Osteocyte (in vitro differentiated cells): ENCODE measurements at places on chromosomes 7 and 10. TPM values are rescaled to one million over a fixed set of nuclear protein-coding genes. Genes with fewer than 3 reads are reported as not detected.

DNA sequence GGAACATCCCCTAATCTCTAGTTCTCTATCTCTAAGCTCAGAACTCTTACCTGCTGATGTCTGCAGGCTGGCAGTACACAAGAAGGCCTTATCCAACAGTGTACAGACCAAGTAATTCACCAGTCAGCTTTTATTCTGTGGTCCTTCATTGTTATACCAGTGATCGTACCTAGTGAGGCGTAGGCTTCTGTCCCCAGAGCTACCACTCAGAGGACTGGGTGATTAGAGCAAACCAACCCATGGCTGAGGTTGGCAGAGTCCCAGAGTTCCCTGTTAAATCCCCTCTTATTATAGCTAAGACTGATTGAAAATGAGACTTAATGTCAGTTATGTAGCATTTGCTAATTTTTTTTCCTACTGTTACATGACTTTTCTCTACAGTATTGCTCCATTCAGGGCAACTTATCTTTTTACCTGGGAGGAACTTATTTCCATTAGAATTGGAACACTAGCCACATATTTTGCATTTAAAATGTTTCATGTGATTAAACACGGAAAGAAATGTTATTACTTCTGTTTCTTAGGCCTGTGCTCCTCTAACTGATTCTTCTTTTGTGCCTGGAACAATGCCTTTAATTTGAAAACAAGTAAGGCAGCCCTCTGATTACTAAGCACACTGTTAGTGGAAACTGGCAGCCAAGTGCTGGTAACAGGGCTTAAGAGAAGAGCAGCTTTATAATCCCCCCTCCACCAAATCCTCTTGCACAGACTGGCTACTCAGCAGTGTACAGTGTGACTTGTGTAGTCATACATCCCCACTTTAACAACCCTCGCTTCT is 127.2 kb downstream of the LRRC4 start:
- H3K36me3 ChIP-seq: no peaks in the 10 kb centered on the region
- peak overlapping the region; percentile 9 for H3K27ac ChIP-seq
- no peak for DNase-seq
- H3K27me3 ChIP-seq: no peaks in the 10 kb centered on the region

DNA sequence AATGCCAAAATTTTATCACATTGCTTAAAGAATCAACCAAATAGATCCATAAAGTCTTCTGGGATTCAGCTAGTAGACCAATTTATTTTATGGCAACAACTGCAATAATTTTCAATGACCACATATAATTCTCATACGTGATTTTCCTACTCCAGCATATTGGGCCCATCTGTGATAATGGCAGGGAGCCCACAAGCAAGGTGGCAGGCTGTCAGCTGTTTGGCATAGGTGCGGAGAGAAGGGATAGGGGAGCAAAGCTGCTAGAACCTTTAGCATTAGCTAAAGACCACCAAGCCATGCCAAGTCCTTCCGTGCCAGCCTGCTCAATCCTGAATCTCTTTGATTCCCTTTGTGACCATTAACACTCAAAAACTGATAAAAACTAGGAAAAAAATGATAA is 721.2 kb downstream of the XPNPEP1 start:
- H3K27ac ChIP-seq: no peak overlapping the region
- no peak for DNase-seq
- no peaks in the 10 kb centered on the region for H3K27me3 ChIP-seq

GRCh38 chr10:131433568-131433967 is 122.0 kb upstream of the TCERG1L start:
- no peaks in the 10 kb centered on the region for H3K36me3 ChIP-seq
- no peaks in the 10 kb centered on the region for H3K4me1 ChIP-seq
- no peaks in the 10 kb centered on the region for H3K27me3 ChIP-seq
- no peak for DNase-seq
- no peak overlapping the region for H3K4me3 ChIP-seq

DNA sequence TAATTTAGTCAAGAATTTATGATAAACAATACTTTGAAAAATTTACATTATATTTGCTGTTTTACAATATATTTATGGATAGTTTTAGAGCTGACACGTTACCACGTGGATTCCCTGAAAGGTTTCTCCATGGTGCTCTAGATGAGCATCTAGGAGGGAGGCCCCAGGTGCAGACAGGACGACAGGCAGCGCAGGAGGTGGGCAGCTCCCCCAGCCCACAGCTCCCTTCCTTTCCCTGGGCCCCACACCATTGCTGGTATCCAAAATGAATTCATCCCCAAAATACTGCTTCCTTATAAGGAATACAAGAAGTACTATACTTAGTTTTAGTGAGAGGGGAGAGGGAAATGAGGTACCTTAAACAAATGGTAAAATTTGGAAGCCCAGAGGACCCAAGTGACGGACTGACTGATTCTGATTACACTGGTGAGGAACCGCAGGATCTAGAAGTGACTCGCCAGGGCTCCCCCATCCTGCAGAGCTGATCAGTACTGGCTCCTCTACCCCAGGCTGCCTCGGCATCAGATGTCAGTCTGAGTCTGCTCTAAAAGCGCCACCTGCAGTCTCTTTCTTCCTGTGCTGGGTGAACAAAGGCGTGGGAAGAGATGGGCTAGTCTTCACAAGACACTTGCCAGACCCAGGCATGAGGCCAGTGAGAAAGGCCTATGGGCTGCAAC is 89.2 kb downstream of the DLG5 start:
- peak overlapping the region; percentile 54 for H3K27ac ChIP-seq
- no peak for DNase-seq
- no peak overlapping the region for H3K4me3 ChIP-seq
- peaks cover 22% of the 10 kb centered on the region for H3K36me3 ChIP-seq
- peaks cover 25% of the 10 kb centered on the region for H3K4me1 ChIP-seq
- H3K27me3 ChIP-seq: no peaks in the 10 kb centered on the region

DNA sequence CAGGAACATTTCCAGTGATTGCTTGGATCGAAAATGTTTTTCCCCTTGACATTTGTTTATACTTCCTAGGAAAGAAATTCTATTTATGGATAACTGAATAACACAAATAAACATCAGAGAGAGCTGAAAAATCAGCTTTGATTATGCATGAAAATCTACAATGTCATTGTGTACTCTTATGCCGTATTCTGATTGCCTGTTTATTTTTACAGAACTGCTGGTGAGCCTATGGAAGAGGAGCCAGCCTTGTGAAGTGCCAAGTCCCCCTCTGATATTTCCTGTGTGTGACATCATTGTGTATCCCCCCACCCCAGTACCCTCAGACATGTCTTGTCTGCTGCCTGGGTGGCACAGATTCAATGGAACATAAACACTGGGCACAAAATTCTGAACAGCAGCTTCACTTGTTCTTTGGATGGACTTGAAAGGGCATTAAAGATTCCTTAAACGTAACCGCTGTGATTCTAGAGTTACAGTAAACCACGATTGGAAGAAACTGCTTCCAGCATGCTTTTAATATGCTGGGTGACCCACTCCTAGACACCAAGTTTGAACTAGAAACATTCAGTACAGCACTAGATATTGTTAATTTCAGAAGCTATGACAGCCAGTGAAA is 121.5 kb downstream of the TWIST1 start:
- H3K4me3 ChIP-seq: no peak overlapping the region
- H3K36me3 ChIP-seq: peaks cover 11% of the 10 kb centered on the region
- DNase-seq: no peak
- no peaks in the 10 kb centered on the region for H3K27me3 ChIP-seq
- peaks cover 44% of the 10 kb centered on the region for H3K4me1 ChIP-seq

GRCh38 chr10:78775891-78776290 is 292.9 kb upstream of the ZMIZ1 start:
- H3K27me3 ChIP-seq: no peaks in the 10 kb centered on the region
- no peaks in the 10 kb centered on the region for H3K36me3 ChIP-seq
- H3K27ac ChIP-seq: peak overlapping the region; percentile 79
- H3K4me3 ChIP-seq: no peak overlapping the region

DNA sequence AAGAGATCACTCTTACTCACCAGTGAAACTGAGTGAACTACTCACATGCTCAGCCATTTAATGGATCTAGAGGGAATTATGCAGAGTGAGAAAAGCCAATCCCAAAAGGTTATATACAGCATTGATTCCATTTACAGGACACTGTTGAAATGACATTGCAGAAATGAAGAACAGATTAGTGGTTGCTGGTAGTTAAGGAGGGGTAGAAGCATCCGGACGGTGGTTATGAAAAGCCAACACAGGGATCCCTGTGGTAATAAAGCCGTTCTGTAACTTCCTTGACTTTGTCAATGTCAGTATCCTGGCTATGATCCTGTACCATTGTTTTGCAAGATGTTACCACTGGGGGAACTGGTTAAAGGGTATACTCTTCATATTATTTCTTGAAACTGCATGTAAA is 253.4 kb downstream of the USP6NL start:
- no peaks in the 10 kb centered on the region for H3K27me3 ChIP-seq
- DNase-seq: no peak
- H3K4me1 ChIP-seq: no peaks in the 10 kb centered on the region
- no peak overlapping the region for H3K27ac ChIP-seq

GRCh38 chr7:40583667-40584444 is 449.1 kb downstream of the SUGCT start:
- no peaks in the 10 kb centered on the region for H3K27me3 ChIP-seq
- no peak overlapping the region for H3K4me3 ChIP-seq
- no peak for DNase-seq
- peak overlapping the region; percentile 1 for H3K27ac ChIP-seq
- no peaks in the 10 kb centered on the region for H3K36me3 ChIP-seq
- H3K4me1 ChIP-seq: peaks cover 24% of the 10 kb centered on the region

- DNase-seq: no peak
- H3K27ac ChIP-seq: no peak overlapping the region
- H3K36me3 ChIP-seq: no peaks in the 10 kb centered on the region
- H3K4me3 ChIP-seq: no peak overlapping the region
Observed at GRCh38 chr7:128203710-128204214, 37.3 kb upstream of the LEP start.

DNA sequence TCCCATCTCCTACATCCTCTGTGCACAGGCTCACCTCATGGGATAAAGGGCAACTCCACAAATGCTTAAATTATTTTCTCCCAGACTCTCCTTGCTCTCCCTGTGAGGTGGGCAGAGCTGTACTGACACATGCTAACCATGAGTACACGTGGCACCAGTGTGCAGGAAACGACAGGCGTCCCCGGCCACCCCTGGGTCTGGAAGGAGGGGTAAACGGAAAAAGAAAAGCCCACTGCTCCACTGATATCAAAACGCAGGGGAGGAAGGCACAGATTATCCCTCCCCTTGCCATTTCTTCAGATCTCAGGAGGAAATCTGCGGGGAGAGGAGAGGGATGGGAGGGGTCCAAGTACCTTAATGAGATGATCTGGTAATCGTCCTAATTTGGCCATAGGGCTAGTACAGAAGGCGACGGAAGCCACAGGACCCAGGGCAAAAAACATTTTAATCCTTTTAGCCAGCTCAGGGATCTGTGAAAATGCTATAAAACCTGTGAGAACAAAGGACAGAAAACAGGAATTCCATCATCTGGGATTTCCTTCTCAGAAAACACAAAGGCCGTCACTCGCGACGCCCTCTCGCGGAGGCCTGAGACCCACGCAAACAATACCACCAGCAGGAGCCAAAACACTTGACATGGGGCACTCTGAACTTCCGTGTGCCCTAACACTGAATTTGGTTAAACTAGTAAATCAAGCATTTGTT is 17.8 kb upstream of the CH25H start:
- H3K36me3 ChIP-seq: peaks cover 33% of the 10 kb centered on the region
- no peaks in the 10 kb centered on the region for H3K27me3 ChIP-seq
- DNase-seq: no peak
- no peaks in the 10 kb centered on the region for H3K4me1 ChIP-seq
- H3K27ac ChIP-seq: no peak overlapping the region

FBXW4 gene
- 44.6 and 51.5 TPM in 2 replicates for total RNA-seq

SEPHS1 gene
- 67.5 and 72.1 TPM in 2 replicates for total RNA-seq

CALML5 gene
- total RNA-seq: not detected in 2 replicates

ZNF212 gene
- total RNA-seq: 11.9 and 13.0 TPM in 2 replicates

MALRD1 gene
- 0.56 TPM in 1 of 2 replicates, not detected in the other for total RNA-seq

CCL26 gene
- not detected in 2 replicates for total RNA-seq
